ENCODE measurements at places on chromosomes 11 and 22.

GRCh38 chr11:70742553-70743291 lies 344.4 kb downstream of the CTTN start:
- DNase-seq, result no peak

- DNase-seq, result no peak
These were observed 14.6 kb downstream of the MARK2 start for GRCh38 chr11:63853476-63853875.

DNA sequence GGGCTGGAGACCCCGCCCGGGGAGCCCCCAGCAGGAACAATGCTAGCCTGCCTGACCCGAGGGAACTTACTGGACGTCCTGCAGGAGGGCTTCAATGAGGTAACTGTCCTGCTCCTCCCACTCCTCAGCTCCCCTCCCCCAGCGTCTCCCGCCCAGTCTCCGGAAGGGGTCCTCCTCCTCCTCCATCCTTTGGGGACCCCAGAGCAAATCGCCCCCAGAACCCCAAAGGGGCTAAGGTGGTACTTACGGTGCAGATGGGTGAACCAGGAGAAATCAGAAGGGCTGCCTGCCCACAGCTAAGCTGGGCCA lies 272 bp downstream of the DIXDC1 start:
- DNase-seq, result no peak

GRCh38 chr22:37258753-37259401 lies 14.8 kb upstream of the RAC2 start:
- no peak for DNase-seq

DNA sequence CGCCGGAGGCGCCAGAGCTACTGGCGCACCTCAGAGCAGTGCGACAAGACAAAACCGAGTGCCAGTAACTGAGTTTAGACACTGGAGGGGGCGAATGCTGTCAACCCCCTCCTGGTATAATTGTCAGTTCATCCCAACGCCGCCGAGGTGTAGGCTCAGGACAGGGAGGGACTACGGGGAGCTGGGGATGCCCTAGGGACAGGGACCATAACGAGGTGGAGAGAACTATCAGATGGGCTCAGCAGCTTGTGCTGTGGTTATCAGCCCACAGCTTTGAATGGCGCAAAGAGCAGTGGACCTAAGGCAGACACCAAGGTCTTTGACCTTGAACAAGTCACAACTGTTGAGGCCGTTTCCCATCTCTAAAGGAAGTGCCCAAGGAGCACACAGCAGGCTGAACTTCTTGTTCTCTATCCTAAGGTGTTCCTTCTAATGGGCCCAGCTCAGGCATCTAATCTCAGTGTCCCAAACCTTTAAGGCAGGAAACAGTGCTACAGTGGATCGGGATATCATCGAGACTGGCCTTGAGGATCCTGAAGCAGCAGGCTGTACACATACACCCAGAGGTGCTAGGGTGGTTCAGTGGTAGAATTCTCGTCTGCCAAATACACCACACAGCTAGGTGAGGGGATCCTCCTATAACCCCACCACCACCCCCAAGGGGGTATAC lies 958 bp upstream of the TUT1 start:
- no peak for DNase-seq

GRCh38 chr22:41949297-41949965 lies 2.5 kb upstream of the CENPM start:
- no peak for DNase-seq

GRCh38 chr11:121930004-121930965 lies 185.7 kb downstream of the BLID start:
- no peak for DNase-seq

DNA sequence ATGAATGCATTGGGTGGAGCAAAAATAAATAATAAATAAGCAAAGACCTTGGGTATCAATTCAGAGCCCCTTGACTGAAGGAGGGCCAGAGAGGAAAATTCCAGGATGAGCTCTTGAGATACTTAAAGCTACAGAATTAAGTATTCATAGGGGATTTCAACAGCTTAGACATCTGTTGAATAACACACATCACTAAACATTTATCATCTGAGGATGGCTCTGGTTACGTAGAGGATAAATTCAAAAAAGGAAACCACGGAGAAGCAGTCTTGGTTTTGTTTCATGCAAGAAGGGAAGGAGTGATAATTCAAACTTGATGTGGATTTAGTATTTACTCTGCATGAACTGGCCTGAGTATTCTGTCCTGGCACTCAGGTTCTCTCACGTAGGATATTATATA lies 29.8 kb downstream of the ARHGAP42 start:
- DNase-seq, result no peak

DNA sequence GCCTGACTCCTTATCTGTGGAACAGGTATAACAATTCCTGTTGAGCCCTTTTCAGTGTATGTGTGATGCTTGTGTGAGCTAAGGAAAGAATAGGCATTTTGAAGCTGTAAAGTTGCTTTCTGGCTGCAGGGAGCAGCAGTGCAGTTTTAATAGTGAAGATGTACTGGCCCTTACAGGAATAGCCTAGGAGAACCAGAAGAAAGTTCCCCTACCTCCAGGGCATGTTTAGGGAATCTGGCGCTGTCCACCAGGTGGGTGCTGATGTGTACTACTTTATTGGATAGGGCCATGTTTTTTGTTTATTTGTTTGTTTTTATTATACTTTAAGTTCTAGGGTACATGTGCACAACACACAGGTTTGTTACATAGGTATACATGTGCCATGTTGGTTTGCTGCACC lies 11.5 kb downstream of the BMAL1 start:
- DNase-seq, result no peak

DNA sequence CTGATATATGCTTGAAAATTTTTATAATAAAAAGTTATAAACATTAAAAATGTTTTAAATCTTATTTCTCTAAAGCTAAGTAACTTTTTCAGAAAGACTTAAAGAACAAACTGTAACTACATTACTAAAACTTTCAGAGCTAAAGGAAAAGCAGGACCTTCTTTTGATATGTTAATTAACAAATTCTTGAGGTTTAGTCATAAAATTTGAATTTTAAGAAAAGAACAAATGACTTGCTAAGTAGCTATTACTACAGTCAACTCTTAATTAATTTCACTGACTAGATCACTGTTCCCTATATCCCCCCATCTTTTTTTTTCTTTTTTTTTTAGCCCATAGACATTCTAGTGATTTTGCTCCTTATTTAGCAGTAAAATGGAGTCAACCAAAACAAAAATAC lies 344.4 kb downstream of the LRRC4C start:
- DNase-seq, result no peak

DNA sequence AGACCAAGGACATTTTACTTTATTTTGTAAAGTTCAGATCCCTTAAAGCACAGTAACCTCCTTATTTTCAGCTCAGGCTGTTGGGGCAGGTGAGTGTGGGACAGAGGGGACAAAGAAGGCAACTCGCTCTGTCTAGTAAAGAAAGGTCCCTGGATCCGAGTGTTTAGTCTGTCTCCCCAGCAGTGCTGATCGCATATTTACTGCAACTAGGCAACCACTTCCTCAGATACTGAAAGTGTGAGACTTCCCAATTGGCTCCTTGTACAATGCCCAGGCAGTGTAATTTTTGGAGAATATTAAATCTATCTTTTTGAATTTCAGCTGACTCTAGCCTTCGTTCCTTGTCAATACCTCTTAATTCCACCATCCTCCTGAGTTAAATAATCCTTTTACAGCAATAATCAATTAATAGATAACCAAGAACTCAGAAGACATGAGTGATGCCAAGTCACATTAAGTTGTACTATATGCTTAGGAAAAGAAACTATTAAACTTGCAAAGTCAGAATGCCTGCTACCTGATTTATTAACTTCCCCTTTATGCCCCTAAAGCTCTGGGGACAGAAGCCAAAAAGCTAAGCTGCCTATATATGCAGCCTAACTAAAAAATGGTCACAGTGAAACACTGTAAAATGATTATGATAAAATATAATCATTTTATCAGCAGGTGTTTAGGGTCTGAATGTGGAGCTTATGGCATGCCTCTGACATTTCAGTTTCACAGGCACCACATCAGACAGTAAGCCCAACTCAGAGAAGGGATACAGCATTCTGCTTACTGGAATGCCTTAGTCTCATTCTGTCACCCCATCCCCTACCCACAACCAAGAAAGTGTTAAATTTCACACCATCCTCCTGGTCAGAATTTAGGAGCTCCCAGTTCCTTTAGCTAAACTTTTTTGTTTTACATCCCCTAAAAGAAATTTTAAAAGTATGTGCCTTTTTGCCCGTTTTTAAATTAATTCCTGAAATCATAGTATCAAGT lies 138.7 kb downstream of the TRIM44 start:
- no peak for DNase-seq

DNA sequence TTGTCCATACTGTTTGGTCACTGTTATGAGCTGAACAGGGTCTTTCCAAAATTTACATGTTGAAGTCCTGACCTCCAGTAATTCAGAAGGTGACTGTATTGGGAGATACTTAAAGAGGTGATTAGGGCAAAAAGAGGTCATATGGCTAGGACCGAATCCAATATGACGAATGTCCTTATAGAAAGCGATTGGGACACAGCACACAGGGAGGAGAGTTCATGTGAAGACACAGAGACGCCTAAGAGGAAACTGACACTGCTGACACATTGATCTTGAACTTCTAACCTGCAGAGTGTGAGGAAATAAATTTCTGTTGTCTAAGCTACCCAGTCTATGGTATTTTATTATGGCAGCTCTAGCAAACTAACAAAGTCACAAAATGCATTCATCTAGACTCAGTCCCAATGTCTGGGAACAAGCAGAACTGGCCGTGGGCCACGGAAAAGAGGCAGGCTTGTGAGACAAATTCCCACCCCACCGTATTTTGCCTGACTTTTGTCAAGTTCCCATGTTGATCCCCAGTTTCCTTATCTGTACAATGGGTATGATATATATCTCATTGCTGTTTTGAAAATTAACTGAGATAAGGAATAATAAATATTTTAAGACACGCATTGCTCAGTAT lies 295.0 kb downstream of the NTM start:
- no peak for DNase-seq

All from stimulated activated CD8-positive, alpha-beta memory T cell treated with anti-CD3 and anti-CD28 coated beads, Interleukin-4, amount 100 ng/mL, for 24 hours (primary cell).